Activated naive CD8-positive, alpha-beta T cell treated with anti-CD3 and anti-CD28 coated beads for 36 hours (primary cell): ENCODE measurements at places on chromosomes 5 and 9. TPM values are rescaled to one million over a fixed set of nuclear protein-coding genes. Genes with fewer than 3 reads are reported as not detected.
A peak's percentile ranks its signal among the peaks of the same experiment; 100 is the strongest.

APBA1 gene
- total RNA-seq = 0.23 TPM

FOXD4L4 gene
- not detected for total RNA-seq

RANBP3L gene
- total RNA-seq = 0.14 TPM

- peak; percentile 63 for DNase-seq
These were observed 29.2 kb downstream of the CDKN2A start for GRCh38 chr9:21964925-21965385.

GRCh38 chr9:38286766-38287165, 105.7 kb upstream of the ALDH1B1 start:
- DNase-seq = no peak

DNA sequence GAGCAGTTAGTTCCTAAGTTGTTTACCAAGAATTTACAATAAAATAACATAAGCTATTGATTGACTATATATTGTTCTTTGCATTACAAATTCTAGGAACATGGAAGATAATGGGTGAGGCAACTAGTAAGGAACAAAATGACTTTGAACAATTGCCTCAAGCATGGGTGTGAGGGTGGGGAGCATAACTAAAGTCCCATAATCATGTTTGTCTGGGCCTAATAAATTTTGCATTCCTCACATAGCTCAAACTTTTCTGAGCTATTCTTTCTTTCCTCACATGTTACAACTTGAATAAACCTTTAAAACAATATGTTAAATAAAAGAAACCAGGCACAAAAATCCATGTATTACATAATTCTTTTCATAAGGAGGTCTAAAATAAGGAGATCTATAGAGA, 1066.1 kb downstream of the NR2F1-AS1 start:
- no peak for DNase-seq

- DNase-seq = no peak
These were observed 203.0 kb downstream of the SPATA31A6 start for GRCh38 chr9:42386477-42386876.

DNA sequence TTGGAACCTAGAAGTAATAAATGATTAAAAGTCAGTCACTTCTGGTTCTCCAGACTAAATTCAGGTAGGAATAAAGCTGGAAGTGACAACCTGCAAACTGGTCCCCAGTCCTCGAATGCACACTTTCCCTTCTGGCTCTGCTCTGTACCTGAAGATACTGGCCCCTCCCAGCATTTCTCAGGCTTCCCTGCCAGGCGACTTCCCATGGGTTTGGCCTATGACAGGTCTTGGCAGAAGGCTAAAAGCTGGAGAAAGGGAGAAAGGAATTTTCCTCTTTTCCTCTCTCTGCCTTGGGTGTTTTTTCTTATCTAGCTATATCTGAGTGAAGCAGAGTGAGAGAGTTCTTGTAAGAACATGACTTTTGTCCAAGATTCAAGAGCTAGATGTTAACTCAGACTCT, 1005.7 kb downstream of the DTWD2 start:
- no peak for DNase-seq

- no peak for DNase-seq
These were observed 273.9 kb upstream of the SGCD start for GRCh38 chr5:156053056-156053455.

DNA sequence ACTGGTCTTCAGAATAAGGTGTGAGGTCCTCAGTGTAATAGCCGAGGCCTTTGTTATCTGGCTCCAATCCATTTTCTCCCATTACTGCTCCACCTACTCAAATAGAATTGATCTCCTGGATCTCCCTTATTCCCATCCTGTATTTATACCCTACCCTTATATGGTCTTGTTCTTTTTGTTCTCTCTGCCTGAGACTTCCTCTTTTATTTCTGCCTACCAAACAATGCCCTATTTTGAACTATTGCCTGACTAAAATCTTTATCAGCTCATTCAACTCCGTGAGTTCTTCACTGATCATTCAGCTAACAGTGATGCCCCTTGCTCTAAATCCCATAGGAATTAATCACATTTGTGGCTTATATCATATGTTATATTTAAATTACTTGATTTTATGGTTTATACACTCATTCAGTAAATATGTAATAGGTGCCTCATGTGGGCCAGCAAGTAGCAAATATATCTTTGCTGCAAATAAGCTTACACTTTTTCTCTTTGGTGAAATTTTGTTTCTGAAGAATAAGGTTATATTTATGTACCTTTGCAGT, 417.5 kb upstream of the MEF2C start:
- DNase-seq = no peak

- DNase-seq = no peak
These were observed 4.7 kb downstream of the MYORG start for GRCh38 chr9:34371886-34372466.
